Colonic mucosa (tissue), 4 donors: ENCODE measurements at places on chromosomes 2 and 18. TPM values are rescaled to one million over a fixed set of nuclear protein-coding genes. Genes with fewer than 3 reads are reported as not detected.

DNA sequence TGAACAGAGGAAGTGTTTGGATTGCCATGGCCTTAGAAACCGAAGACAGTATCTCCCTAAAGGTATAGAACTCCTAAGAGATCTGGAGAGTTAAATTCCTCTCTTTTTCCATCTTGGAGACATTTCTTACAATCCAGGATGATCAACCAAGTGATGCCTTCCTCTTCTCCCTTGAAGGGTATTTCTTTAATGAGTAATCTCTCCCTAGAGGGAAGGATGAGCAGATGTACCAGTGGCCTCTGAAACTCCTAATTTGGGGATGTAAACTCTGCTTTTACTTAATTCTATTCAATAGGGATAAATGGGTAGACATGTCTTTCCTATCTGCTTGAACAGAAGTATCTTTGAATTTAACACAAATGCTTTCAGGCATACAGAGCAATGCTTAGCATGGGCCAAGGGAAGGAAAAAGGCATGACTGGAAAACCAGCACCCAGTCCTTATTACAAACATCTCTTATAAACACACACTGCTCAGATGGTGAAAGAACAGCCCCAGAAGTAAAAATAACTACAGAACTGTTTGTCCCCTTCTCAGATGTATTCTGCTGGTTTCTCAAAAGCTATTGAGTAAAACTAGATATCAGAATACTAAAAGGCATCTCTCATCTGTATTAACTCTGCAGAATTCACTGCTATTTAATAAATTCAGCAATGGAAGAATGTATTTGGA lies 4.7 kb upstream of the THNSL2 start:
- no peaks in the 10 kb centered on the region for H3K4me1 ChIP-seq
- no peak overlapping the region for H3K4me3 ChIP-seq
- DNase-seq = no peak
- H3K36me3 ChIP-seq = no peaks in the 10 kb centered on the region
- H3K27ac ChIP-seq = no peak overlapping the region
- H3K27me3 ChIP-seq = no peaks in the 10 kb centered on the region

DNA sequence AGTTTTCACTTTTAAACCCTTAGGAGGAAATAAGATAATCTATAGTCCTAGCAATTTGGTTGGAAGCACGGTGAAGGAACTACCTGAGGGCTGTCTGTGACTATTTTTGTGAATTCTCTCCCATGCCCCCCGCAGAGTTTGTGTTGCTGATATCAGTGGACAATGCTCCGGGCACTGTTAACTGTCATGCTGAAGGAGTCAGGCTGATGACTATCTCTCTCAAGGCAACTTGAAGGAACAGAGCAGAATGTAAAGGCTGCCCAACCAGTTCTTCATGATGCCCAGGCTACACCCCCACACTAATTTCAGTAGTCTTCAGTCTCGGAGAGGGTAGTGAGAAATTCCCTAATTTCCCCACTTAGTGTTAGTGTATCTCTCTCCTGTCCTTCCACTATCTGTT lies 21.6 kb upstream of the RAB6C start:
- H3K4me1 ChIP-seq = no peaks in the 10 kb centered on the region
- no peak for DNase-seq
- H3K4me3 ChIP-seq = no peak overlapping the region

GRCh38 chr18:55732227-55733106 lies 144.5 kb upstream of the TCF4 start:
- no peaks in the 10 kb centered on the region for H3K27me3 ChIP-seq
- no peak for DNase-seq
- H3K4me3 ChIP-seq = no peak overlapping the region
- no peaks in the 10 kb centered on the region for H3K4me1 ChIP-seq
- no peak overlapping the region for H3K27ac ChIP-seq

- no peaks in the 10 kb centered on the region for H3K27me3 ChIP-seq
- H3K27ac ChIP-seq = peak overlapping the region; percentile 97
- H3K4me3 ChIP-seq = peak overlapping the region; percentile 88
- H3K36me3 ChIP-seq = peaks cover 13% of the 10 kb centered on the region
These were observed 2.3 kb downstream of the ZFP36L2 start for GRCh38 chr2:43224131-43224570.

- no peaks in the 10 kb centered on the region for H3K36me3 ChIP-seq
- no peak overlapping the region for H3K27ac ChIP-seq
- H3K4me1 ChIP-seq = peaks cover 3% of the 10 kb centered on the region
- H3K4me3 ChIP-seq = no peak overlapping the region
- DNase-seq = no peak
- H3K27me3 ChIP-seq = no peaks in the 10 kb centered on the region
These were observed 34.0 kb downstream of the CCDC195 start for GRCh38 chr2:224682134-224682533.

- peak; percentile 31 for DNase-seq
- no peaks in the 10 kb centered on the region for H3K36me3 ChIP-seq
- no peaks in the 10 kb centered on the region for H3K27me3 ChIP-seq
- no peaks in the 10 kb centered on the region for H3K4me1 ChIP-seq
These were observed 96.6 kb downstream of the MBD2 start for GRCh38 chr18:54127759-54128378.

DNA sequence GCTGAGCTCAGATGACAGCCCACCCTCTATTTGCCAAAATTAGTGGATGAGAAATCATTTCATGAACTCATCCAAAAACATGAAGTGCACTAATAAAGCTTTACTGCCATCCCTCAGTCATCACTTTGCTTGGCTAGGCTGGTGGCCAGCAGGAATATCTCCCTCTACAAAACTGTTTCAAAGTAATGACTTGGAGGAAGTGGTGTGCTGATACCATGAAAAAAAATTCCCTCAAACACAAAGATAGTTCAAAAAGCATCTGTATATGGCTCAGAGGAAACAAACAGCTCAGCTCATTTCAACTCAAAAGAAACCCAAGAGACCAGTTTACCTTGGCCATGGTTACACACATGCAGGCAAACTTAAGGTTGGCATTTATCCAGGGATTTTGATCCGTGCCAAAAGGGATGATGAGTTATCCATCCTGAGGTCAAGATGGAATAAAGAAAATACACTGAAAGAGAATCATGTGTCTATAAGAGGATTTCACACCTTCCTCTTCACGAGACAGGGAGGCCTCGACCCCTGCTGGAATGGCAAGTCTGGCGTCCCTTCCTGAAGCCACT lies 18.4 kb upstream of the WIPF1 start:
- no peak overlapping the region for H3K27ac ChIP-seq
- no peaks in the 10 kb centered on the region for H3K4me1 ChIP-seq
- H3K36me3 ChIP-seq = no peaks in the 10 kb centered on the region
- no peak overlapping the region for H3K4me3 ChIP-seq

DNA sequence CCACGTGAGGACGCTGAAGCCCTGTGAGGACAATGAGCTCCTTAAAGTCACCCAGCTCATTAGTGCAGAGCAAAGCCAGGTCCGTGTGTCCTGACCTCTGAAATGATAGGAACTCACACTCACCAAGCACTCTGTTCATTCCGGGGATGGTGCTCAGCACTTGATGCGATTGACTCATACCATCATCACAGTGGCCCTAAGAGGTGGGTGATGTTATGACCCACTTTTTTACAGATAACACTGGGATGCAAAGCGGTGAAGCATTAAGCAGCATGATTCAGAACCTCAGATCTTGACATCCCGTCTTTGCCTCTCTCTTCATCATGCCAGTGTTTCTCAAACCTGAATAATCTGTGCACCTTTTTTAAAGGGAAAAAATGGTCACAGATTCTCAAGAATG lies 234.8 kb downstream of the ALPK2 start:
- H3K36me3 ChIP-seq = no peaks in the 10 kb centered on the region
- no peak for DNase-seq
- no peaks in the 10 kb centered on the region for H3K27me3 ChIP-seq
- no peak overlapping the region for H3K27ac ChIP-seq

DNA sequence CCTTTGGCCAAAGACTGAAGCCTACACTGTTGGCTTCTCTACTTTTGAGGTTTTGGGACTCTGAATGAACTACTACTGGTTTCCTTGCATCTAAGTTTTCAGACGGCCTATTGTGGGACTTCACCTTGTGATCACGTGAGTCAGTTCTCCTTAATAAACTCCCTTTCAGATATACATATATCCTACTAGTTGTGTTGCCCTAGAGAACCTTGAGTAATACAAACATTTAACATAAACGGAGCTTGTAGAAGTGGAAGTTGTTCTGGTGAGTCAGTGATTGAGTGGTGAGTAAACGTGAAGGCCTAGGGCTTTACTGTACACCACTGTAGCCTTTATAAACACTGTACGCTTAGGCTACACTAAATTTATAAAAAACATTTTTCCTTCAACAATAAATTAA lies 107.2 kb upstream of the CDH2 start:
- no peaks in the 10 kb centered on the region for H3K4me1 ChIP-seq
- H3K4me3 ChIP-seq = no peak overlapping the region
- H3K27ac ChIP-seq = no peak overlapping the region
- no peak for DNase-seq
- H3K36me3 ChIP-seq = no peaks in the 10 kb centered on the region
- H3K27me3 ChIP-seq = no peaks in the 10 kb centered on the region

DNA sequence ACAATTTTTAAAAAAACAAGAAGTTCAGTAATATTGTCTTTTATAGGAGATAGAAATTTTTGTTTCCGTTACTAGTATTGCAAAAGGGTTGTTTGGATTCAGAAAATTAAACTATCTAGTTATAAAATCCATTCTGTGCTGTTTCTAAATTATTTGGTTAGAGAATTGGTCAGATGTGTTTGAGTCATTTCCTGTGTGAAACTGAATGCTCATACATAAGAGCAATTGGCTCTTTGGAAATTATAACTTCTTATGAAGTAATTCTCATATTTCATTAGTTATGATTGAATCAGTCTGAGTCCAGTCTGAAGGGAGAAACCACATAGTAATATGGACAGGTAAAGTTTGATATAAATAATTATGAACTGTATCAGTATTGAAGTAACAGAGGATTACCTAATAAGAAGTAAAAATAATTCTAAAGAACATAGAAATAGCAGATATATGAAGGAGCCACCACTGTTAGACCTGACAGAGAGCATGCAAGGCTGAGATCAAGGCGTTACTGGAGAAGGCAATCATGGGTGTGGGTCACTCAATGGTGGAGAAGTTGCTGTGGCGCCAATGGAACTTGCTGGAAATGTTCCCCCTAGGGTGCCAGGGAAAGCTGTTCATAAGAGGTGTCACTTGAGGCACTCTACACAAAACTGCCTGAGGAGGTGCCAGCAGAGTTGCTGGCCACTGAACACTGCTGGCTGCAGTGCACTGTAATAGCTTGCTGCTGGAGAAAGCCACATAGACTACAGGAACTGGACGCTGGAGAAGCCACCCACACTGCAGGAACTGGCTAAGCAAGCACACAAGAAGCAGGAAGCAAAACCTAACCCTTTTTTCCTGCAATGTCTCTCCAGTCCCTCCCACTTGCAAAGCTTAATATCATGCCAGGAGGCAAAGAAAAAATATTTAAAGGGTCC lies 18.0 kb upstream of the FAP start:
- H3K27me3 ChIP-seq = no peaks in the 10 kb centered on the region
- no peaks in the 10 kb centered on the region for H3K36me3 ChIP-seq
- DNase-seq = peak; percentile 25
- H3K4me1 ChIP-seq = no peaks in the 10 kb centered on the region

- no peak for DNase-seq
- no peaks in the 10 kb centered on the region for H3K27me3 ChIP-seq
- H3K4me1 ChIP-seq = no peaks in the 10 kb centered on the region
- H3K36me3 ChIP-seq = no peaks in the 10 kb centered on the region
These were observed 11.8 kb downstream of the PMAIP1 start for GRCh38 chr18:59911600-59911999.

GRCh38 chr2:168814939-168815907 lies 12.8 kb downstream of the NOSTRIN start:
- no peak overlapping the region for H3K27ac ChIP-seq
- no peaks in the 10 kb centered on the region for H3K27me3 ChIP-seq
- H3K4me1 ChIP-seq = no peaks in the 10 kb centered on the region
- no peak overlapping the region for H3K4me3 ChIP-seq

DNA sequence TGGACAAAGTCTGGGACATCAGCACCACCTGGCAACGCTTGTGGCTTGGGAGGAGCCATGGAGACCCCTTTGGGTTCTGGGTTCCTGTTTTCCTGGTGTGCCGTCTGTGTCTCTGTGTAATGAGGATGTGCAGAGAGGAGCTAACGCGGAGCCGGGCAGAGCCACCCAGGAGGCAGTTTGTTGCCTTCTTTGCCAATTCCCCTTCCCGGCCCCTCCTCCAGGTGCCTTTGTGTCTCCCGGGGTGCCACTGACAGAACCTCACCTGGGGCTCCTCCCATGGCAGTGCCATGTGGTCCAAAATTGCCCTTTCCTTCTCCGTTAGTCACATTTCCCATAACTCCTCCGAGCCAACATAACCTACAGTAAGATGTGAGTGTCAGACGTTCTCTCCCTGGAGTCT lies 13.0 kb downstream of the POMC start:
- H3K4me1 ChIP-seq = no peaks in the 10 kb centered on the region
- H3K27me3 ChIP-seq = no peaks in the 10 kb centered on the region
- no peak for DNase-seq
- no peaks in the 10 kb centered on the region for H3K36me3 ChIP-seq
- no peak overlapping the region for H3K27ac ChIP-seq

DNA sequence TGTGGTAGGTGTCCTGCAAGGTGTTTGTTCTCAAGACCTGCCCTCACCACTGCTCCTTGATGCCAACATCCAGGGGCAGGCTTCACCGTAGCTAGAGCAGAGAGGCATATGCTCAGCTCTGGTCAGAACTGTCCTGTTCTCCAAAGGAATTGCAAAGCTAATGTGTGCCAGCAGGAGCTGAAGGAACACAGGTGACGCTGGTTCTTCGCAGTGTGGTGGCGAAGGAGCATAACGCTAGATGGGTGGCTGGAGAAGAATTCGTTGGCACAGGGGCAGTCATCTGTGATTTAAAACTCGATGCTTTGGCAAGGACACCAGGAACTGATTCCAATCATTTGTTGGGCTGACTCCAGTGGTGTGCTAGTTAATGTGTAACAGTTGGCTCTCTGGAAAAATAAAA lies 11.4 kb upstream of the PER2 start:
- peak; percentile 72 for DNase-seq
- H3K27me3 ChIP-seq = no peaks in the 10 kb centered on the region
- H3K27ac ChIP-seq = peak overlapping the region; percentile 33
- no peaks in the 10 kb centered on the region for H3K36me3 ChIP-seq
- H3K4me3 ChIP-seq = no peak overlapping the region

GRCh38 chr2:212242724-212243123 lies 295.9 kb downstream of the ERBB4 start:
- no peaks in the 10 kb centered on the region for H3K4me1 ChIP-seq
- H3K27me3 ChIP-seq = no peaks in the 10 kb centered on the region
- no peaks in the 10 kb centered on the region for H3K36me3 ChIP-seq

KYNU gene
- total RNA-seq = 0.64 TPM

KCNIP3 gene
- 2.3 TPM for total RNA-seq

FHOD3 gene
- total RNA-seq = 2.5 TPM

PLCL1 gene
- 1.3 TPM for total RNA-seq

CCL20 gene
- 11.5 TPM for total RNA-seq

ALPI gene
- 27.1 TPM for total RNA-seq
